Activated naive CD8-positive, alpha-beta T cell treated with anti-CD3 and anti-CD28 coated beads, Interleukin-2, amount 50 U/mL, for 16 hours (primary cell): ENCODE measurements at places on chromosomes 5 and 9.

GRCh38 chr9:84860249-84861115 is 191.0 kb downstream of the NTRK2 start:
- DNase-seq: no peak

GRCh38 chr5:65059681-65060598 is 291.2 kb downstream of the CWC27 start:
- DNase-seq: no peak

GRCh38 chr9:130128251-130128650 is 44.0 kb upstream of the NCS1 start:
- DNase-seq: no peak

DNA sequence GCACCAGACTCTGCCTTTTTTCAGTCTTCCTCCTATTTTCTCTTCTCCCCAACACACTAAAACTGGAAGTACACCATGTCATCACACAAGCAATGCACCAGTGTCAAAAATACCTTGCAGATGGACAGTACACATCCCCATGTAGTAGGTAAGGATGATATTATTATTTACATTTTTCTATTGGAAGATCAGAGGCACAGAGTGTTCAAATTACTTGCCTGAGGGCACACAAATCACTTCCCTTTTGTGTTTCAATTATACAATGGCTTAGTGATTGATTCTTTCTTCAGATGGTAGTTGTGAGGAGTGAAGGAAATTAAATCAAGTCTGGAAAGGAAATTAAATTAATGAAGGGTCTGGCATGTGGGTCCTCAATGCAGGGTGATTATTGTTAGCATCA is 39.6 kb downstream of the CTSL start:
- DNase-seq: no peak

- DNase-seq: no peak
Observed at GRCh38 chr5:2187156-2187555, 304.4 kb upstream of the IRX4 start.

- DNase-seq: no peak
Observed at GRCh38 chr5:334903-335739, 13.6 kb downstream of the AHRR start.

GRCh38 chr5:67139030-67139429 is 57.6 kb downstream of the CD180 start:
- DNase-seq: no peak

- no peak for DNase-seq
Observed at GRCh38 chr9:124522121-124523098, 15.2 kb upstream of the NR5A1 start.
